ENCODE measurements at places on chromosomes 4 and X. TPM values are rescaled to one million over a fixed set of nuclear protein-coding genes. Genes with fewer than 3 reads are reported as not detected.

GRCh38 chrX:88937616-88938015, 190.6 kb downstream of the CPXCR1 start:
- no peaks in the 10 kb centered on the region for H3K36me3 ChIP-seq
- no peaks in the 10 kb centered on the region for H3K27me3 ChIP-seq
- no peak for DNase-seq
- H3K4me3 ChIP-seq, result no peak overlapping the region
- no peaks in the 10 kb centered on the region for H3K4me1 ChIP-seq
- H3K27ac ChIP-seq, result no peak overlapping the region

DNA sequence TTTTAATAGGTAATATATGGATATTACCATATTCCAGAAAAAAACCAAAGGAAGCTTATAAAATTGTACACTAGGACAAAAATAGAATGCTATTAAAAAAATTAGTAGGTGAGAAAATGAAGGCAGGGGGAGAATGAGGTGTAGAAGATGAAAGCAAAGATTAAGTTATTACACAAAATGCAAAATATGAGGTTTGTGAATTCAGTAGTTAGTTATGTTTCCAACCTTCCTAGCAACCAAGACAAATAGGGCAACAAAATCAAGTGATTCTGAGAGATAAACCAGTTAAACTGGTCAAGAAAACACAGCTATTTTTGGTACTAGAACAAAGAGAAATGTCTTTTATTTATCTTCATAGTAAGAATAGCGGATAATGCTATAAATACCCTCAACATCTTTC, 300.0 kb upstream of the RASGEF1B start:
- no peak overlapping the region for H3K27ac ChIP-seq
- no peaks in the 10 kb centered on the region for H3K36me3 ChIP-seq
- H3K27me3 ChIP-seq, result peaks cover 12% of the 10 kb centered on the region
- H3K4me3 ChIP-seq, result no peak overlapping the region

DNA sequence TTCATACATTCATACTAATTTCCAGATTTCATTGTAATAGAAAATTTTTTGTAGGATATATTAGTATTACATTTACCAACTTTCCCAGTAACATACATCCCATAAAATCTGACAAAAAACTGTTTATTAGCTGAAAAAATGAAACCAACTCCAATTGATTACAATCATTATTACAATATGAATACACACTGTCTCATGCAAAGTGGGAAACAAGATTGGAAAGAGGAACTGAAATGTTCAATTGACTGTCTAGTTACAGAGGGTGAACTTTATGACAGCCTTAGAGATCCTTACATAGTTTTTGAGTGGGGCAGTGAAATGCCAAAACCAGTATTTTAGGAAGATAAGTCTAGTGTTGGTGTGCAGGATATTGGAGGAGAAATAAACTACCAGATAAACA, 2.3 kb upstream of the AMBN start:
- no peak overlapping the region for H3K27ac ChIP-seq
- peaks cover 24% of the 10 kb centered on the region for H3K27me3 ChIP-seq
- DNase-seq, result no peak
- H3K36me3 ChIP-seq, result no peaks in the 10 kb centered on the region
- H3K4me3 ChIP-seq, result no peak overlapping the region

DNA sequence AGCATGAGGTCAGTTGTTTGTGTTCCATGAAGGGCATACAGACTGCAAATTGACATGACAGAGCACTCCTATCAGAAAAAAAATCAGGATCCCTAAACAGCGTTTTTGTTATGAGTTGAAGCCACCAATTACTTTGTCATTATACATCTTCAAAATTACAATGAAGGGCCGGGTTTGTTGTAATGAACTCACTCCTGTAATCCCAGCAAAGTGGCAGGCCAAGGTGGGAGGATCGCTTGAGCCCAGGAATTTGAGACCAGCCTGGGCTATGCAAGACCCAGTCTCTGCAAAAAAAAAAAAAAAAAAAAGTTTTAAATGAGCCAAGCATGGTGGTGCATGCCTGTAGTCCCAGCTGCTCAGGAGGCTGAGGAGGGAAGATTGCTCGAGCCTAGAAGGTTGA, 3.5 kb upstream of the DCTD start:
- H3K4me3 ChIP-seq, result no peak overlapping the region
- H3K27ac ChIP-seq, result no peak overlapping the region
- peaks cover 21% of the 10 kb centered on the region for H3K4me1 ChIP-seq
- no peak for DNase-seq

- H3K27me3 ChIP-seq, result no peaks in the 10 kb centered on the region
- peaks cover 18% of the 10 kb centered on the region for H3K4me1 ChIP-seq
- no peak for DNase-seq
- H3K36me3 ChIP-seq, result no peaks in the 10 kb centered on the region
- no peak overlapping the region for H3K4me3 ChIP-seq
Measured at GRCh38 chr4:78652282-78652876, 100.8 kb downstream of the ANXA3 start.

- no peak overlapping the region for H3K27ac ChIP-seq
- no peak overlapping the region for H3K4me3 ChIP-seq
- peaks cover 2% of the 10 kb centered on the region for H3K27me3 ChIP-seq
- H3K36me3 ChIP-seq, result no peaks in the 10 kb centered on the region
- no peak for DNase-seq
Measured at GRCh38 chr4:26061248-26061986, 147.4 kb downstream of the SMIM20 start.

- H3K36me3 ChIP-seq, result no peaks in the 10 kb centered on the region
- H3K4me1 ChIP-seq, result peaks cover 55% of the 10 kb centered on the region
- DNase-seq, result no peak
- H3K27me3 ChIP-seq, result no peaks in the 10 kb centered on the region
Measured at GRCh38 chrX:23803931-23804381, 21.0 kb downstream of the SAT1 start.

DNA sequence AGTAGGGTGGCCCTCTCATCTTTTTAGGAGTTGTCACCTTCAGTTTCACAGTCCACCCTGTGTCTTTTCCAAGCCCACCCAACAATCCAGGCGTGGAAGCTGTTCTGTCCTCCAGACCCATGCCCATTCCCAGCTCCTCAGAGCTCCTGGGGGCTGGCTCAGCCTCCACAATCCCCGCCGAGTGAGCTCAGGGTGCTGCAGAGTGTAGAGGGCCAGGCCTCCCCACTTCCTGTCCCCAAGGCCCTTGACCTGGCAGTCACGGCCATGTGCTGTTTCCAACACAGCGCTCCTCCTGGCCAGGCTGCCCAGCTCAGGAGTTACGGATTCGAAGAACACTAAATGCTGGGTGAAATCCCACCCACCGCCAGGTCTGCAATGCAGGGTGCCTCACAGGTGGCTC, 31.8 kb downstream of the PDHA1 start:
- peaks cover 9% of the 10 kb centered on the region for H3K4me1 ChIP-seq
- H3K4me3 ChIP-seq, result no peak overlapping the region
- no peak overlapping the region for H3K27ac ChIP-seq
- DNase-seq, result no peak

Gene DKK2
- 107 TPM for total RNA-seq

Gene GRPR
- total RNA-seq, result 0.17 TPM

Gene CT45A1
- not detected for total RNA-seq

Gene FBXL5
- 110 TPM for total RNA-seq

Gene IL3RA
- total RNA-seq, result 0.23 TPM
